ENCODE measurements at places on chromosomes 1 and 21. TPM values are rescaled to one million over a fixed set of nuclear protein-coding genes. Genes with fewer than 3 reads are reported as not detected.
A peak's percentile ranks its signal among the peaks of the same experiment; 100 is the strongest.

ACTRT2 gene
- total RNA-seq, result not detected

- H3K4me1 ChIP-seq, result no peaks in the 10 kb centered on the region
- H3K36me3 ChIP-seq, result no peaks in the 10 kb centered on the region
- H3K27ac ChIP-seq, result no peak overlapping the region
- H3K4me3 ChIP-seq, result no peak overlapping the region
- DNase-seq, result no peak
- peaks cover 5% of the 10 kb centered on the region for H3K27me3 ChIP-seq
These were observed 107.5 kb upstream of the CLDN14 start for GRCh38 chr21:36587388-36587787.

DNA sequence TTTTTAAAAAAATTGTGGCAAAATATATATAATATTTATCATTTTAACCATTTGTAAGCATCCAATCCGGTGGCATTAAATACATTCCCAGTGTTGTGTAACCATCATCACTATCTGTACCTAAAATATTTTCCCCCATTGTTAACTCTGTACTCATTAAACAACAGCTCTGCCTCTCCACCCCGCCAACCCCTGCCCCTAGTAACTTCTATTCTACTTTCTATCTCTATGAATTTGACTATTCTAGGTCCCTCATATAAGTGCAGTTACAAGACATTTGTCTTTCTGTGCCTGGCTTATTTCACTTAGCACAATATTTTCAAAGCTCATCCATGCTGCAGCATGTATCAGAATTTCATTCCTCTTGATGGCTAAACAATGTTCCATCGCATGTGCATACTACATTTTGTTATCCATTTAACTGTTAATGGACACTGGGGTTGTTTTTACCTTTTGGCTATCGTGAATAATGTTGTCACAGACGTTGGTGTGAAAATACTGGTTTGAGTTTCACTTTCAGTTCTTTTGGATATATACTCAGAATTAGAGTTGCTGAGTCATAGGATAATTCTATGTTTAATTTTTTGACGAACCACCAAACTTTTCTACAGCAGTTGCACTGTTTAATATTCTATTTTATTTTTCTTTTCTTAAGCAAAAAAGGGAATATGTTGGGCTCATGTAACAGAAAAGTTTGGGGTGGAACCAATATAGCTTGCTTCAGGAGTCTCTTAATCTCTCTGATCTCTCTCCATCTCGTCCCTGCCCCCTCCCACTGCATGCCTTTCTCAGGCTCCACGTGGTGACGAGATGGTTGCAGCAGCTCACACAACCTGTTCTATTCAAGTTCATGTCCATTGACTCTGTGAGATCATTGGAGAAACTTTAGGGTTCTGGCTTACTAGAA, 25.2 kb upstream of the RCAN1 start:
- H3K27me3 ChIP-seq, result peaks cover 6% of the 10 kb centered on the region
- peak overlapping the region; percentile 82 for H3K27ac ChIP-seq
- peak overlapping the region; percentile 65 for H3K4me3 ChIP-seq

DNA sequence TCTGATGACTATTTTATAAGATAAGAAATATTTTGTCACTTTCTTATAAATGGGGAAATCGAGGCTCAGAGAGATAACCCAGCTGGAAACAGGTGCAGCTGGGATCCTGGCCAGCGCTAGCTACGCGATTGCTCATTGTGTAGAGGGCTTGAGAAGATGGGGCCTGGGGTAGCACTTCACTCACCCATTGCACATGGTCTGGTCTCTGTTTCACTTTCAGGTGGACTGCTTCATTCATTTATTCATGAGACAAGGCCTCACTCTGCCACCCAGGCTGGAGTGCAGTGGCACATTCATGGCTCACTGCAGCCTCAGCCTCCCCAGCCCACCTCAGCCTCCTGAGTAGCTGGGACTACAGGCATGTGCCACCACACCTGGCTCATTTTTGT, 23.8 kb downstream of the UBE4B start:
- H3K36me3 ChIP-seq, result peaks cover 5% of the 10 kb centered on the region
- no peak overlapping the region for H3K4me3 ChIP-seq
- no peaks in the 10 kb centered on the region for H3K27me3 ChIP-seq
- H3K27ac ChIP-seq, result no peak overlapping the region
- no peak for DNase-seq
- no peaks in the 10 kb centered on the region for H3K4me1 ChIP-seq

DNA sequence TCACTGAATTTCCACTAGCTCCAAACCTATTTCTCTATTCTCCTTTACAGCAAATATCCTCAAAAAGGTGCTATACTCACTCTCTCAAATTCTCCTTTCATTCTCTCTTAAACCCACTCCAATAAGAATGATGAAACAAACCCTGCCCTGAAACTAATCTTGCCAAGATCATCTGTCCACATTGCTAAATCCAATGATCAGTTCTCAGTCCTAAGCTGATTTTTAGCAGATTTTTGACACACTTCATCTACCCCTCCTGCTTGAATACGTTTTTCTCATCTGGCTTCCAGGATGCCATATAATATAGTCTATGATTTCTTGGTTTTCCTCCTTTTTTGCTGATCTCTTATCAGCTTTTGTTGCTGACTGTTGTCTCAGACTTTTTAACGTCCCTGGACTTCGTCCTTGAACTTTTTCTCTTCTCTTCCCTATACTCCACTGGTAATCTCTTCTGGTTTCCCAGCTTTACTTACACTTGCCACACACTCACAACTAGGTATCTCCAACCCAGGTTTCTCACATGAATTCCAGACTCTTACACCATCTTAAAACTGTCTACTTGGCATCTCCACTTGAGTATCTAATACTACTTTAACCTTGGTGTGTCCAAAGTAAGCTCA, 35.3 kb downstream of the RERE start:
- H3K27ac ChIP-seq, result no peak overlapping the region
- H3K27me3 ChIP-seq, result no peaks in the 10 kb centered on the region
- H3K4me3 ChIP-seq, result no peak overlapping the region
- peaks cover 10% of the 10 kb centered on the region for H3K4me1 ChIP-seq
- no peak for DNase-seq
- no peaks in the 10 kb centered on the region for H3K36me3 ChIP-seq

DNA sequence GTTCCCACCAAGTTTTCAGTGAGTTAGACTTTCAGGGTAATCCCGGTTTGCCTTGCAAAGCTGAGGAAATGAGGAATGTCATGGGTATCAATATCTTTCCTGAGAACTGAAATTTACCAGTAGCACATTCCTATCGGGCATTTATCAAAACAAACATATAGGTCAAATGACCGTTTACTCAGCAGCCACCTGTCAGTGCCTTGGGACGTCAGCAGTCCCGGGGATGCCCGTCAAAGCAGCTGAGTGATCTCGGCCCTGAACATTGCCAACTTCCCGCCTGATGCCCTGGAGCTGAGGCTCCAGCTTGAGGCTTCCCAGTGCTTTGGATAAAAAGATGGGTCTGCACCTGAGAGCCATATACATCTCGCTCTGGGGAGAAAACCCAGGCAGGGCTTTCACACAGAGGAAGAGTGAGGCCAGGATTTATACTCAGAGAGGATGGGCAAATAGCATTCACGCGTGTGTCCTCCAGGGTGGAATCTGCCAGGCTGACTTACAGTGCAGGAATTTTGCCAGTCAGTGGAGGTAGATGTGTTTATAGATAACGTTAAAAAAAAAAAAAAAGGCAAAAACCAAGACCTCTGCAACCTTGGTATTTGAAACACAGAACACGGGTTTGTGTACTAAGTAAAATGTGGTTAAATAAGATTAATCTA, 435.7 kb upstream of the VAMP3 start:
- no peak for DNase-seq
- peaks cover 2% of the 10 kb centered on the region for H3K4me1 ChIP-seq
- no peak overlapping the region for H3K27ac ChIP-seq
- peaks cover 7% of the 10 kb centered on the region for H3K27me3 ChIP-seq
- no peak overlapping the region for H3K4me3 ChIP-seq
- no peaks in the 10 kb centered on the region for H3K36me3 ChIP-seq

All from activated naive CD8-positive, alpha-beta T cell treated with anti-CD3 and anti-CD28 coated beads, Interleukin-2, amount 10 ng/mL, durations not matched to agents 7 days and 5 days (primary cell).